Effector memory CD4-positive, alpha-beta T cell (primary cell): ENCODE measurements at places on chromosomes 12 and 14.

GRCh38 chr14:102499401-102500157 lies 10.0 kb downstream of the ANKRD9 start:
- no peak overlapping the region for H3K4me3 ChIP-seq
- H3K27ac ChIP-seq, result no peak overlapping the region
- DNase-seq, result no peak
- H3K36me3 ChIP-seq, result peaks cover 6% of the 10 kb centered on the region
- no peaks in the 10 kb centered on the region for H3K27me3 ChIP-seq

DNA sequence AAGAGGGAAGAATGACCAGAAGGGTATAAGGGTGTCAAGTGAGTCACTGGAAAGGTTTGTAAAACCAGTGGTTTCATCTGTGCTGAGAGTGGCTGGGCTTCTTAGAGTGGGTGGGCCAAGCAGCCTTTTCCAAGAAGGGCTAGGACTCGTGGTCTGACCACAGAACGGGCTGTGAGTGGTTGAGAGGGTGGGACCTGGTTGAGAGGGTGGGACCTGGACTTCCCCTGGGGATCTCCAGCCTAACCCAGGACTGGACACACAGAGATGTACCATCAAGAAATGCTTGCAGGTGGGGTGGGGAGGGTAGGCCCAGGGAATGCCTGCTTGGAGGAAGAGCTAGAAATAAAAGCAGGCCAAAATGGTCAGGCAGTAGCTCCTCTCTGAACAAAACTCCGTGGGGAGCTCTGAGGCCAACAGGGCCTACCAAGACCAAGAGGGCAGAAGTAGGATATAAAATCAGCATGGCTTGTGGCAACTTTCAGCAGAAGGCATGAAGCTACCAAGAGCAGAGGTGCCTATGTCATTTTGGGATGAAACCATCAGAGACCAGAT lies 140.5 kb downstream of the FOXN3 start:
- H3K4me1 ChIP-seq, result peaks cover 8% of the 10 kb centered on the region
- H3K27ac ChIP-seq, result no peak overlapping the region
- no peak for DNase-seq
- no peak overlapping the region for H3K4me3 ChIP-seq

DNA sequence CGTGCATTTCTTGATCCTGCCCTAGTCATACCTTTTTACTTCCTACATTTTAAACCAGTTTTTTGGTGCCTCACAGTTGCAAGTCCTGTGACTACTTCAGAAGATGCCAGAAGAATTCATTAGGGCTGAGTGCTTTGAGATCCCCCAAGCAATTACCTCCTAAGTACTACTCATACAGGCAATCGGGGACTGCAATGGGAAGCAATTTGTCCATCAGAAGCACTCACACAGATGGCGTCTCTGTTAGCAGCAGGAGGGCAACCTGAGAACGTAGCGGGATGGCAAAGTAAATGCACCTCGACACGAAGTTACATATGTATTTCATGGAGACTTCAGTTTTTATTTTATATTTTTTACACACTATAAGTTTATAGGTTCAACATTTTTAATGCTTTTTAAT lies 188.3 kb downstream of the CAPZA3 start:
- DNase-seq, result no peak
- H3K27me3 ChIP-seq, result no peaks in the 10 kb centered on the region
- no peaks in the 10 kb centered on the region for H3K36me3 ChIP-seq
- no peak overlapping the region for H3K4me3 ChIP-seq

- H3K27me3 ChIP-seq, result no peaks in the 10 kb centered on the region
- DNase-seq, result no peak
- H3K4me1 ChIP-seq, result no peaks in the 10 kb centered on the region
Observed at GRCh38 chr14:96168581-96168980, 36.1 kb upstream of the BDKRB2 start.

GRCh38 chr14:25431211-25432076 lies 381.5 kb upstream of the STXBP6 start:
- no peak for DNase-seq
- no peaks in the 10 kb centered on the region for H3K36me3 ChIP-seq
- H3K4me1 ChIP-seq, result no peaks in the 10 kb centered on the region
- no peak overlapping the region for H3K27ac ChIP-seq

GRCh38 chr12:14264316-14264715 lies 101.2 kb upstream of the ATF7IP start:
- no peaks in the 10 kb centered on the region for H3K4me1 ChIP-seq
- no peak overlapping the region for H3K4me3 ChIP-seq
- no peak for DNase-seq
- H3K27me3 ChIP-seq, result no peaks in the 10 kb centered on the region
- no peak overlapping the region for H3K27ac ChIP-seq

DNA sequence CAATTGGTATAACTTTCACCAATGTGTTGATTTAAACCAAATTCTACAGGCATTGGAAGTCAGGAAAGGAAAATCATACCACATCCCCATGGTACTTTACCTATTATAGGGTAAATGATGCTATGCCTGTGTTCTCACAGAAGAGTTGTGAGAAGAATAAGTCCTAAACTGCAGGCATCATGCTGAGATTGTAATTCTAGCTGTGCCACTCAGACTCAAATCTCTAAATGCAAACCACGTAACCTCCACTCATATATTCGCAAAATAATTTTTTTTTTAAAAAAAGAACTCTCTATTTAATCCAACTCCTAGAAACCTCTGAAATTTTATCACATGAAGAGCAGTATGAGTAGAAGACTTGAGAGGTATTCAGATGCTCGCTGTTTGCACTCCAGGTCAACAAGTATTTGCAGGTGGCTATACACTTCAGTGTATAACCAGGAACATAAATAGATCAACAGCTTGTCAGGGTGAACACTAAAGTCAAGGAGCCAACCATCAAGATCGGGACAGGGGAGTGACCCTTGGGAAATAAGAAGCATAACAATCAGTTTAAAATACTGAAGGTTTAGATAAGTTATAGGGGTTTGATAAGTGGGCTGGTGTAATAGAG lies 110.1 kb downstream of the SLC25A21 start:
- no peak overlapping the region for H3K27ac ChIP-seq
- no peaks in the 10 kb centered on the region for H3K4me1 ChIP-seq
- H3K36me3 ChIP-seq, result no peaks in the 10 kb centered on the region
- no peaks in the 10 kb centered on the region for H3K27me3 ChIP-seq
- no peak overlapping the region for H3K4me3 ChIP-seq
- no peak for DNase-seq

DNA sequence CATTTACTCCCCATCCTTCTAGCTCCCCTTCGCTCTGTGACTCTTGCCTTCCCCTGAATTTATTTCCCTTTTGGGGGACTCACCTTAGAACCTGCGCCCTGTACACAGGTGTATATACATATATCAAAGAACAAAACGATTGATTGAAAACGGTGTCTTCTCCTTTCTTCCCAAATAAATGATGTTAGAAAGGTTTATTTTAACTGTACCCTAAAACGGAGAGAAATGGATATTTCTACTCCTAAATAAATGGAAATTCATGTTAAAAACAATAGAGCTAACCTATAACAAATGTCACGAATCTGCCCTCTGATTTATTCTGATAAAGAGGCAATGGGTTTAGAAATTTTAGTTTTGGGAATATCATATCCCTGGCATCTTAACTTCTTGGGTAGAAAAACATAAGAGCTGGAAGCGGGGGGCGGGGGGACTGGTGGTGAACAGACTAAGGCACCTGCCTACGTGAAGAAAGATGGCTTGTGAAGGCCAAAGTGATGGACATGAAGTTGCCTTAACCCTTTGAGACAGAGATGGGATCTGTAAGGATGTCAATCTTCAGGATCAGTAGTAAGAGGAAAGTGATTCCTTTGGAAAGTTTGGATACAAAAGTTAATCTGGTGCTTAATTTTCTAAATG lies 8.8 kb upstream of the LHX5 start:
- H3K27me3 ChIP-seq, result peaks cover 53% of the 10 kb centered on the region
- no peak overlapping the region for H3K4me3 ChIP-seq
- H3K4me1 ChIP-seq, result no peaks in the 10 kb centered on the region
- no peaks in the 10 kb centered on the region for H3K36me3 ChIP-seq

DNA sequence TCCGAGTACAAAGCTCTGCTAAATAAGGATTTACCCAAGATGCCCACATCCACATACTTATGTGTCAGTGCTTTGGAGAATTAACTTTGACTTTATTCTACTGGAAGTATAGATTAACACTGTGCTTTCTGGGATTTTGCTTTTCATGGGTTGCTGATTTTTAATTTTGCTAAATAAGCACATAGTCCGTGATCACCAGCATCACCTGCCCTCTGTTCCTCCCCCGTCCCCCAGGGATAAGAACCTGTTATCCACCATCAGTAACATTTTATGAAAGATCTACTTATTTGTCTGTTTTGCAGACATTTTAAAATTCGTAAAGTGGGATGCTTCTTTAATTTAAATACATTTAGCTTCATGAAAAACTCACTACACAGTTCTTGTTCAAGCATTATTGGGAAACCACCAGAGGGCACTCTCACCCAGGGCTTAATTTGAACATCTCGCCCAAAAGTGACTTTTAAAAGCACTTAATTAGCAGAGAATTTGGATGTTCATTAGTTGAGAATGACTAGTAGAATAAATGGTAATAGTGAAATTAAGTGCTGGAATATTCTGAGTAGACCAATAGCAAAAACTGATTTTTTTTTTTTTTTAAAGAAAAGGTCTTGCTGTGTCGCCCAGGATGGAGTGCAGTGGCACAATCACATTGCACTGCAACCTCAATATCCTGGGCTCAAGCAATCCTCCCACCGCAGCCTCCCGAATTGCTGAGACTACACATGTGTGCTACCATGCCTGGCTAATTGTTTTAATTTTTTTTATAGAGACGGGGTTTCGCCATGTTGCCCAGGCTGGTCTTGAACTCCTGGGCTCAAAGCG lies 35.7 kb downstream of the MRPL42 start:
- peak; percentile 23 for DNase-seq
- H3K27ac ChIP-seq, result no peak overlapping the region
- no peaks in the 10 kb centered on the region for H3K4me1 ChIP-seq

GRCh38 chr14:50792051-50792477 lies 38.9 kb downstream of the NIN start:
- H3K27me3 ChIP-seq, result no peaks in the 10 kb centered on the region
- H3K4me3 ChIP-seq, result peak overlapping the region; percentile 22
- no peaks in the 10 kb centered on the region for H3K36me3 ChIP-seq
- peaks cover 8% of the 10 kb centered on the region for H3K4me1 ChIP-seq

GRCh38 chr12:120278137-120279069 lies 12.9 kb upstream of the PXN start:
- DNase-seq, result no peak
- H3K4me1 ChIP-seq, result no peaks in the 10 kb centered on the region
- no peak overlapping the region for H3K27ac ChIP-seq
